Cerebellar cortex (tissue), 1 donor: ENCODE measurements at places on chromosomes 5 and 9.

DNA sequence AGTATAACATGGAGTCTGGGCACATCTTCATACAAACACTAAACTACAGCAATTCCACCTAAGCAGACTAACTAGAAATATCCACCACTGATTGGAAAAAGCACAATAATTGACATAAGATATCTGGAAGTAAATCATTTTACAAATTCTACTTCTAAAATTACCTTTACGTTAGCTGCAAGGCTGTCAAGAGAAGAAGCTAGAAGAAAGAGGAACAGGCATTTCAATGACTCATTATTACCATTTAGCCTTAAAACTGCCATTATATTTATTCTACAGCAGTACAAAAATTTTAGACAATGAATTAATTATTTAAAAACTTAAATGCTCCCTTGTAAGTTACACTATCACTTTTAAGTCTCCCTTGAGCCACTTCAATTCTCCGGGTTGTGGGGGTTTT lies 43.4 kb upstream of the PLPP6 start:
- no peak for DNase-seq

- no peak for DNase-seq
Observed at GRCh38 chr9:95079461-95079860, 238.0 kb downstream of the FANCC start.

DNA sequence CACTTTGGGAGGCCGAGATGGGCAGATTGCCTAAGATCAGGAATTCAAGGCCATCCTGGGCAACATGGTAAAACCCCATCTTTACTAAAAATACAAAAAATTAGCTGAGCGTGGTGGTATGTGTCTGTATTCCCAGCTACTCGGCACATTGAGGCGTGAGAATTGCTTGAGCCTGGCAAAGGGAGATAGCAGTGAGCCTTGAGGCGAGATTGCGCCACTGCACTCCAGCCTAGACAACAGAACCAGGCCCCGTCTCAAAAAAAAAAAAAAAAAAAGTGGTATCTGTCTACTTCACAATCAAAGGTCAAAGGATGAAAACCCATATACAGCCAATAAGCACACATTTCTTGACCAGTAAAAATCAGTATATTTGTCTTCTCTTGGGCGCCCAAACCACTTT lies 728.5 kb upstream of the ADAMTS16 start:
- no peak for DNase-seq

DNA sequence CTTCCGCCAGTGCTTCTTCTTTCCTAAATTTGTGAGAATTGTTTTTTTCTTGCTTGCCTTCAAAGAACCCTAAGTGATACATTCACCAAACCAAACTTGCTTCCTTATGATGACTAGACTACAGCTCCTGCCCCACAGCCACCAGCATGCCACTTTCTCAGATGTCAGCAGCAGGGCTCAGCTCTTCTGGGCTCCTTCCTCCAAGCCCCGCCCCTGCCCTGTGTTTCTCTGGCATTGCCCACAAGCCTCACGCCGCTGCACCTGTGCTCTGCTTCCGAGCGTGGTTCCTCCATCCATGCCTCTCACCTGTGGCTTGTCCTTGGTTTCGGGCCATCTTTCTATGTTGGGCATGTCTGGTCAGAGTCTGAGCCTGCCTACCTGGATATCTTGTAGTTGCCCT lies 10.6 kb downstream of the UNC5A start:
- DNase-seq, result no peak

- DNase-seq, result no peak
Observed at GRCh38 chr9:125632321-125633115, 74.5 kb downstream of the MAPKAP1 start.

DNA sequence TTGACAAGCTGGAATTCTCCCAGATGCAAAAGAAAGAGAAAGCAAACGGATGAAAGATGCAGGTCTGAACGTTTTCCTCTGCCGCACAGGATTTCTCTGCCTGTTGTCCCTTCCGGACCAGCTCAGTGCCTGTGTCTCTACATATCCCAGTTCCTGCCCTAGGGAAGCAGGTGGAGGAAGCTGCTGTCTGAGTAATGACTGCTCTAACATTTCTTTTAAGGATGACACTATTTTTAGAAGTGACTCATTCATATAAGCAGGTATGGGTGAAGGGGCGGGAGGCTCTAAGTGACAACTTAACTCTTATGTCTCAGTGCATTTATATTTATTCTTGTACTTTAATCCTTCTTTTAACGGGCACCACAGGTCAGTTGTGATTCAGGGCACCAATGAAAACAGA lies 128.8 kb downstream of the SLC24A2 start:
- DNase-seq, result no peak

DNA sequence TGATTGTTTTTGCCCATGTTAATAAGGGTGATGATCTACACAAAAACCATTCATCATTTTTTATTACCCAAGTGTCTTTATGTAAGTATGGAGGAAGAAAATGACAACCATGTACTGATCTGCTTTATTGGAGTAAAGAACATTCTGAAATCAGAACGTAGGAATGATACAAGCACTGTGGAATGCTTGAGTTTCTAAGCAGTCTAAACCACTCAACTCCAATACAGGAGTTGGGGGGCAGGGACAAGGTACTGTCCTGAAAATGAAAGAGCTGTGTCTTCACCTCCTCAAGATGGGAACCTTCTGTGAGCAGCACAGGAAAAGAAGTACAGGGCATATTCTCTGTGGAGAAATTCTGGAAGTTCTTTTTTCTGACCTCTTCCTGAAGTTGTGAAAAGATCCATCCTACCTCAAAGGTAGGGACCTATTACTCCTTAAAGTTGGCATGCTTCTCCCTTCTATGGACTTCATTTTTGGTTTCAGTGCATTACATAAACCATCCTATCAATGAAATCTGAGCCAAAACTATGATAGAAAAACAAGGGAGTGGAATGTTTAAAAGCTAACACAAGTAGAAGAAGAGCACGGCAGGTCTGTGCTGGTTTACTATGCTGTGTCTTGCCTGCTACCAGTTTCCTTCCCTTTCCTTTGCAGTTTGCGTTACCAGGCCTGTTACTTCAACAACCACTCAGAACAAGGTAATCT lies 202.6 kb downstream of the SEMA5A start:
- no peak for DNase-seq

- no peak for DNase-seq
Observed at GRCh38 chr5:82694711-82695285, 382.4 kb downstream of the TMEM167A start.

DNA sequence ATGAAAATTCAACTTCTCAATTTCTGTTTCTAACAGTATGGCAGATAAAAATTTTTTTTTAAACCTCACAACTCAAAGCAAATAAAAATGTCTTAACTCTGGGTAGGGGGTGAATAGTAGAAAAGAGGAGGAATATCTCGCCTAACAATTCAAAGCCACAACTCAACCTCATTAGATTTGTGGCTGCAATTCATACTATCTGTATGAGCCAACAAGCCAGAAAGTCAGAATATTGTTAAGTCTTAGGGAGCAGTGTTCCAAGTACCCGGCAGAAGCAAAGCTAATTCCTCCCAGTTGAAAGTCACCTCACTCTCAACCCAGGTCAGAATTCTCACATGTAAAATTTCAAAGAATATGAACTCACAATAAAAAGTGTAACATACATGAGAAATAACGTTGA lies 15.0 kb downstream of the PJA2 start:
- DNase-seq, result no peak

DNA sequence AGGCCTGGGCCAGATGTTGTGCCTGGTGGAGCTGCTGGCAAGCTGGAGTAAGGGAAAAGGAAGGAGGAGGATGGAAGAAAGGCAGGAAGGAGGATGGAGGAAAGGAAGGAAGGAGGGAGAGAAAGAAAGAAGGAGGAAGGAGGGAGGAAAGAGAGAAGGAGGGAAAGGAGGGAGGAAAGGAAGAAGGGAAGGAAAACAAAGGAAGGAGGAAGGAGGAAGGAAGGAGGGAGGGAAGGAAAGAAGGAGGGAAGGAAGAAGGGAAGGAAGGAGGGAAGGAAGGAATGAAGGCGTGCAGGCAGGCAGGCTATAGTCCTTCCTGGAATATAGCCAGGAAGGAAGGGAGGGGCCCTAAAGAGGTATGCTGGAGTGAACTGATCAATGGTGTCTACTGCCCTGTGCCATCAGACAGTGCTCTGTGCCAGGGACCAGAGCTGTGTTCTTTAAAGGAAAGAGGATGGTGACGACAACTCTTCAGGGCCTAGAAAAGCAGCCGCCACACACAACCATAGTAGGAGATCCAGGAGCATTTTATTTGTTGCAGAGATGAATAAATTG lies 61.4 kb upstream of the UBTD2 start:
- DNase-seq, result no peak

DNA sequence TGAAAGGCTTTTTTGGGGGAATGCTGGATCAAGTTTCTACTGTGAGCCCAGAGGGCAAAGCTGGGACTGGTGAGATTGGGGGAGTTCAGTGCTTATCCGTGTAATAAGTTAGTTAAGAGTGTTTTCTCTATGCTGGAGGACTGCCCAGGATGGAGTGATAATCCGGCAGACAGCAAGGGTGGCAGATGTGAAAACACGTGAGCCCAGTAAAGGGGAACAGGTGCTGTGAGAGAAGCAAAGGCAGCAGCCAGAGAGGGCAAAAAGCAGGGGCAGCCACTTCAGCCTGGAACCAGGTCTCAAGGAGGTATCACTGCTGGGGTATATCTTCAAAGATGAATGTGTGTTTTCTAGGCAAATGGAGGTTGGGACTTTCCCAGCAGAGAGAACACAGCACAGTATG lies 53.9 kb downstream of the GALNT10 start:
- DNase-seq, result no peak

DNA sequence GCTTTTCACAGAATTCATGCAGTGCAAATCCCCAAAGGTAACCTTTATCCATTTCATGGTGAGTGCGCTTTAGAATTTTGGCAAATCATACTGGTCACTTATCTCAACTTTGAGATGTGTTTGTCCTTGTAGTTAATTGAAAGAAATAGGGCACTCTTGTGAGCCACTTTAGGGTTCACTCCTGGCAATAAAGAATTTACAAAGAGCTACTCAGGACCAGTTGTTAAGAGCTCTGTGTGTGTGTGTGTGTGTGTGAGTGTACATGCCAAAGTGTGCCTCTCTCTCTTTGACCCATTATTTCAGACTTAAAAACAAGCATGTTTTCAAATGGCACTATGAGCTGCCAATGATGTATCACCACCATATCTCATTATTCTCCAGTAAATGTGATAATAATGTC lies 21.3 kb downstream of the PCA3 start:
- no peak for DNase-seq
